ENCODE measurements at places on chromosomes 11 and 22.

DNA sequence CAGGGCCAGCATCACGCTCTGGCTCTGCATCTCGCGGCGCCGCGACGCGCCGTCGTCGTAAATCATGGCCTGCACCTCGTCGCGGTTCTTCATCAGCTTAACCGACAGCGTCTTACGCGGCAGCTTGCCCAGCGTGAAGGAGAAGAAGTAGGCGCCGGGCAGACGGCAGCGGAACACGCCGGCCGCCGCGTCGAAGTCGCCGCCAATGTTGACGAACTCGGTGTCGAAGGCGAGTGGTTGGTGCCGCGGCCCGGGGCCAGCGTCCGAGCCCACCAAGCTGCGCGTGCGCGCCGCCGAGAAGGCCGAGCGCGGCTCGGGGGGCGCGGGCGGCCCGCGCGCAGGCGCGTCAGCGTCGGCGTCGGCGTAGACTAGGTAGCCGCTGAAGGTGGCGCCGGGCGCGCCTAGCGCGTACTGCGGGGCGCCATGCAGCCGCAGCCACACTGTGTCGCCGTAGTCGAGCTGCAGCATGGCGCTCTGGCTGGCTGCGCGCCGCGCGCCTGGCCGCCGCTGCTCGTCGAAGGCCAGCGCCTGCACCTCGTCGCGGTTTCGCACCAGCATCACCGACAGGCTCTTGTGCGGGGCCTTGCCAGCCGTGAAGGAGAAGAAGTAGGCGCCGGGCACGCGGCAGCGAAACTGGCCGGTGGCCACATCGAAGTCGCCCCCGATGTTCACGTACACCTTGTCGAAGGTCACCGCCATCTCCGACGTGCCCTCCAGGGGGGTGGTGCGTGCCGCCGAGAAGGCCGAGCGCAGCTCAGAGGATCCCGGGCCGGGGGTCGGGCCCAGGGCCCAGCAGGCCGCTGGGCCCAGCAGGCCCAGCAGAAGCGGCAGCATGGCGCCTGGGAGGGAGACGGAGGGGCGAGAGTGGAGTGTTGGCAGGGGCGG lies 3.7 kb downstream of the FAM180B start:
- DNase-seq, result no peak

GRCh38 chr11:86040919-86041850 lies 27.7 kb downstream of the PICALM start:
- no peak for DNase-seq

- no peak for DNase-seq
Measured at GRCh38 chr11:85798361-85798760, 12.6 kb downstream of the SYTL2 start.

- DNase-seq, result no peak
Measured at GRCh38 chr11:132296946-132297610, 926.7 kb downstream of the NTM start.

- DNase-seq, result no peak
Measured at GRCh38 chr11:63775191-63775590, 6.6 kb upstream of the ZFTA start.

- DNase-seq, result no peak
Measured at GRCh38 chr11:9264316-9265210, 587 bp downstream of the DENND5A start.

DNA sequence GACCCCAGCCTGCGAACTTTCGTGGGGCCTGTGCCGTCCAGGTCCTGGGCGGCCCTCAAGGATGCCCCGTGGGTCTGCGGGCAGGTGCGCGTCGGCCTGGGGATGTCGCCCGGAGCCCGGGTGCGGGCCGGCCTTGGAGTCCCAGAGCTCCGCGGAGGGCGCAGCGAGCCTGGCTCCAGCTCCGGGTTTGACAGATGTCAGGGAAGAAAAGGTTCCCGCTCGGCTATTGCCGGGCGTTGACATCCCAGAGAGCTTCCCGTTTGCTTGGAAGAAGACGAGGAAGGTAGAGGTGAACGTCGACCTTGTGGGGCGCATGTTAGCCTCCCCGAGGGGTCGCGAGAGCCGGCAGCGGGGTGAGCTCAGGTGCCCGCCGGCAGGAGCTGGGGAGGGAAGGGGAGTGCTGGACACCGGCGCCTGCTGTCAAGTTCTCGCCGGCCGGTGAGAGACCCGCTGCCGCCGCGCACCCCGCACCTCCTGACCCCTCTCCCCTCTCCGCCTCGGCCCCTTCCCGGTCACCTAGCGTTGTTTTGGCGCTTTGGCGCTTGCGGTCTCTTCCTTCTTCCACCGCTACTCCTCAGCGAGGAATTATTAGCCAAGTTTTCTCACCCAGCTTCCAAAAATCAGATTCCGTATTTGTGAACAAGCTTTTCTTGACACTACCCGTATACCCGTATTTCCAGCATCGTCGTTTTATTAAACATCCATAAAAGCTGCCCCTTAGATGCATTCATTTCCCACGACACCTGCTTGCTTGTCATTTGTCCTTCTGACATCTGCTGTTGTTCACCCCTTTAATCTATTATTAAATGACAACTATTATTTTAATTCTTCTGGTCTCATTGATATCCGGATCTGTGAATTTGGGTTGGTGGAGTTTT lies 1.3 kb downstream of the BMAL1 start:
- no peak for DNase-seq

GRCh38 chr11:62505440-62506091 lies 41.0 kb downstream of the AHNAK start:
- DNase-seq, result no peak

GRCh38 chr11:81870815-81871214 lies 862.8 kb downstream of the FAM181B start:
- DNase-seq, result peak; percentile 1

- no peak for DNase-seq
Measured at GRCh38 chr11:199004-199581, 6.2 kb downstream of the SCGB1C1 start.

- no peak for DNase-seq
Measured at GRCh38 chr11:77510851-77511250, 37.0 kb upstream of the PAK1 start.

GRCh38 chr11:45659818-45660160 lies 5.6 kb downstream of the CHST1 start:
- no peak for DNase-seq

- DNase-seq, result no peak
Measured at GRCh38 chr22:37027556-37027955, 8.0 kb downstream of the MPST start.

GRCh38 chr11:90284171-90284570 lies 61.3 kb upstream of the CHORDC1 start:
- DNase-seq, result no peak

- no peak for DNase-seq
Measured at GRCh38 chr22:31130873-31131272, 8.1 kb downstream of the INPP5J start.

- no peak for DNase-seq
Measured at GRCh38 chr22:37999640-38000272, 15.4 kb upstream of the SOX10 start.

GRCh38 chr11:33344611-33345010 lies 87.4 kb downstream of the HIPK3 start:
- DNase-seq, result no peak

GRCh38 chr22:42719133-42719532 lies 1.5 kb downstream of the A4GALT start:
- DNase-seq, result no peak

DNA sequence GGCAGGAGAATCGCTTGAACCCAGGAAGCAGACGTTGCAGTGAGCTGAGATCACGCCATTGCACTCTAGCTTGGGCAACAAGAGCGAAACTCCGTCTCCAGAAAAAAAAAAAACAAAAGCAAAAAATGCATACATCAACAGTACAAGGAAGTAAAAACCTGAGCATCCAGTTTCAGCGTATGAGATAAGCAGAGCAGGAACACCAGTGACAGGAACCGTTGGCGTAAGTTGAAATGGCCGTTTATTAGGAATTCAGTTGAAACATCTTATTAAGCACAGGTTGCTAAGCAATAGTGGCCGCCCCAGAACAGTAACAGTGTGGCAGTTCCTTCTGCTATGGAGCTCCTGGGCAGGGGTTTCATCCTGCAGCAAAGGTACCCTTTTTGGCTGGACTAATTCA lies 4.0 kb upstream of the L3MBTL2 start:
- DNase-seq, result no peak

DNA sequence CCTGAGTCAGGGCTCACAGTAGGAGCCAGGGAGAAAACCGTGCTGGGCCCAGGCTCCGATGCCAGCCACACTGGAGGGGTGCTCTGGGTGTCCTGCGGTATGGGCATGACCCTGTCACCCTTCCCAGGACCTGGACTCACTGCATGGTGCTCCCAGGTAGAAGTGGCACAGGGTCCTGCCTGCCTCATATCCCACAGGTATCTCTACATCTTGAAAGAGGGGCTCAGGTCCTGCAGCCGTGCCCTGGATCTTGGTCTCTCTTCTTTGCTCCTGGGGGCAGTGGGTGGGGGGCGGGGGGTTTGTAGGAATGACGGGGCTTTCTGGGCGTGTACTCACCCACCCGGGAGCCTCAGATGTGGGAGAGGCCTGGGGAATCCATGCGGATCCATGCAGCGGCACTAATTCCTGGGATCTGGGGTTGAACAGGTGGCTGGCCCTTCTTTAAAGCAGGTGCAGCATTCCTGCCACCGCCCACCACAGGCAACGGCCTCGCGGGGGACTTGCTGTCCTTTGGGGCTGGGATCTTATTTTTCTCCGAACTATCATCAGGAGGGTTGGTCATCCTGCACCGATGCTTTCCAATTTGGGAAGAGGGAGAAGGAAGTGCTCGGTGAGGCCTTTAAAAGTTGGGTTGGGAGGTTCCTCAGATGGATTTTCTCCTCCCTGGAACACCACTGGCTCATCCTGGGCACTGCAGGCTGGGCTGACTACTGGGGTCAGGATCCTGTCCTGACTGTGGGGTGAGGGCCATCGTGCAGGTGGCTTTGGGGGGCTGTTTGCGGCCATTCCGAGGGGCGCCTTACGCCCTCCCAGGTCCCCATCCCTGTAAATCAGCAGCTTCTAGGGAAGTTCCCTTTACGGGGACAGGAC lies 886.4 kb downstream of the BRD1 start:
- DNase-seq, result no peak

DNA sequence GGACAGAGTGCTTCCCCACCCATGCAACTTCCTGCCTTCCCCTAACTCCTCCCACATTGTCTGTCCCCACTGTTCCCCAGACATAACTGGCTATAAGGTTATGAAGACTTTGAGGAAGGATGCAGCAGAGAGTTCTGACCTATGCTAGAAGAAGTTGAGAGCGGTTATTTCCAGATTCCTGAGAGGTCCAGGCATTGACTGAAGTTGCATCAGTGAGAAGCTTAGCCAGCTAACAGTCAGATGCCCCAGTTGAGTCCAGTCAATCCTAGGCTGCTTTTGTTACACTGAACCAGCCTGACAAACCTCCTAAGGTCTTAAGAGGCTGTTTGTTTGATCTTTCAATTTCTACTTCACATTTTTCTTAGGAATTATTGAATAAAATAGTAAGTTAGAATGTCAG lies 937.9 kb upstream of the CCDC90B start:
- DNase-seq, result no peak

GRCh38 chr11:19200410-19201201 lies 1.2 kb downstream of the CSRP3 start:
- DNase-seq, result no peak

GRCh38 chr22:30265823-30266444 lies 717 bp downstream of the OSM start:
- peak; percentile 84 for DNase-seq

DNA sequence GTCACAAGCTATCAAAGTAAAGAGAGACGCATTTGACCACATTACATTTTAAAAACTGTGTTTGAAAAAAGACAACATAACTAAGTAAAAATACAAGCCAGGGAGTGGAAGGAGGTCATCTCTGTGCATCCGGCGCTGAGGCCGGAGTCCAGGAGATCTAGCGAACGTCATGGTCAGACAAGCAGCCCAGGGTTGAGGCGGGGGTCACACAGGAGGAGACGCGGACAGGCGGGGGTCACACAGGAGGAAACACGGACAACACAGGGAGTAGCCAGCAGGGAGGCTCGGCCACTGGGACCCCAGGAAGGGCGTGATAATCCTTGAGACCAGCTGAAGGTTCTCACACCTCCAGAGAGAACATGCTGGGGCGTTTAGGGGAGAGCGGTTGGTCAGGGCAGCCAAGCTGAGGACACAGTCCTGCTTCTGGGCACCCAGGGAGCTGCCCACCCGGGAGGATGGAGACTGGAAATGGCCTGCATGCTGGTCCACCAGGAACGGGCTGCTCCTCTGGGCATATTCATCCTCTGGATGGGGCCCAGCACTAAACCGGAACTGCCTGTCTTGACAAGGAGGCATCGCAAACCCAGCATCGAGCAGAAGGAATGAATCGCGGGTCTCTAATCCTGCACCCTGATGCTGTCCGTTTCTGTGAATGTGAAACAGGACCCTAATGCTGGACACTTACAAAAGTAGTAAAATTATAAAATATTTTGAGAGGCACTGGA lies 40.9 kb upstream of the MUC5AC start:
- no peak for DNase-seq

DNA sequence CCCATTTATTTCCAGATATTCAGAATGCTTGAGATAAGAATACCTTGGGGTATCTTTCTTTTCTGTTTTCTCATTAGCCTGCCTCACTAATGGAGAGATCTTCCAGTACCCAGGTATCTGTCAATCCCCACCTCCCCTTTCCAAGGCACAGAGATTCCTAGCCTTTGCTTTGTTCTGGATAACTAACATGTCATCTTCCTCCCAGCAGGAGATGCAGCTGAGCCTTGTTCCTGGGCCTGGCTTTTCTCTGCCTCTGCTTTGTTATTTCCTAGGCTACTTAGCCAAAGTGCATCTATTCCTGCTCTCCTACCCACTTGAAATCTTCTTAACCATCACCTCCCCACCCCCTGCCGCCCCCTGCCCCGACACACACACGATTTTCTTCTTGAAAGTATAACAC lies 297.1 kb downstream of the NELL1 start:
- no peak for DNase-seq

DNA sequence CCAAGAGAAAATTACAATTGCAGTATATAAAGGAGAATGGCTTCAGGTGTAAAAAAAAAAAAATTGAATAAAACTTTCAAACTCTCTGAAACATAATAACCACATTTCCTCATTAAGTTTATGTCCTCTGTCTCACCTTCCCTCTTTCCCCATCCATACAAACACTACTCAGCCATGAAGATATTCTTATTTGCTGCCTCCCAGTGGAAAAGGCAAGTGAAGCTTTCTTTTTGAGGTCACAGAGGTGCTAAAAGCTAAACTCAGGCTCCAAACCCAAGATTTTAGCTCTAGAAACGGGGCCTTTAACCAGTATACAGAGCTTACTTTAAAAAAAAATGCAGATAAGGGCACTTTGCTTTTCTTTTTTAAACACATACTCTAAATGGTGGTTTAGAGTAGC lies 1568.5 kb downstream of the FAM181B start:
- DNase-seq, result no peak

- DNase-seq, result no peak
Measured at GRCh38 chr11:42596576-42597145, 715.1 kb upstream of the API5 start.

DNA sequence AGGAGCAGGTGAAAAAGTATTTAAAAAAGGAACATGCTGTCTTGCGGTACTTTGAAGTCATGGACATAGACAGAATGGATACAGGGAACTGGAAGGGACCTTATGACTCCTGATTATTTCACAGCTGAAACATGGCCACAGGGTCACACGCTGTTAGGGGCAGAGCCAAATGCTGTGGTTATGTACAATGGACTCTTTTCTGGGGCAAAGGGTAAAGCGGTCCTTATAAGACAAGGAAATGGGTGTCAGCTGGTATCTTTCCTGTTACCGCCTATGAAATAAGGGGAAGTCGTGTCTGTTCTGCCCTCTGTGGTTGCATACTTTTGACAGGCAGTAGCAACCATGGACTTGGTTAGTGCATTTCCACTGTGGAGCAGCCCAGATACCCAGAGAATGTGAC lies 12.8 kb upstream of the ST14 start:
- no peak for DNase-seq

- DNase-seq, result no peak
Measured at GRCh38 chr22:37525746-37526350, 6.6 kb upstream of the CARD10 start.

Measured in stimulated activated naive CD4-positive, alpha-beta T cell (primary cell).